ENCODE measurements at places on chromosomes 13 and 19.
A peak's percentile ranks its signal among the peaks of the same experiment; 100 is the strongest.

- DNase-seq = no peak
Measured at GRCh38 chr13:64266024-64266423, 2850.4 kb upstream of the PCDH20 start.

GRCh38 chr19:19533841-19534240 is 4.2 kb upstream of the CILP2 start:
- DNase-seq = no peak

- DNase-seq = no peak
Measured at GRCh38 chr19:54180691-54181091, 7.7 kb upstream of the TMC4 start.

- no peak for DNase-seq
Measured at GRCh38 chr19:17797424-17798201, 2.7 kb downstream of the B3GNT3 start.

DNA sequence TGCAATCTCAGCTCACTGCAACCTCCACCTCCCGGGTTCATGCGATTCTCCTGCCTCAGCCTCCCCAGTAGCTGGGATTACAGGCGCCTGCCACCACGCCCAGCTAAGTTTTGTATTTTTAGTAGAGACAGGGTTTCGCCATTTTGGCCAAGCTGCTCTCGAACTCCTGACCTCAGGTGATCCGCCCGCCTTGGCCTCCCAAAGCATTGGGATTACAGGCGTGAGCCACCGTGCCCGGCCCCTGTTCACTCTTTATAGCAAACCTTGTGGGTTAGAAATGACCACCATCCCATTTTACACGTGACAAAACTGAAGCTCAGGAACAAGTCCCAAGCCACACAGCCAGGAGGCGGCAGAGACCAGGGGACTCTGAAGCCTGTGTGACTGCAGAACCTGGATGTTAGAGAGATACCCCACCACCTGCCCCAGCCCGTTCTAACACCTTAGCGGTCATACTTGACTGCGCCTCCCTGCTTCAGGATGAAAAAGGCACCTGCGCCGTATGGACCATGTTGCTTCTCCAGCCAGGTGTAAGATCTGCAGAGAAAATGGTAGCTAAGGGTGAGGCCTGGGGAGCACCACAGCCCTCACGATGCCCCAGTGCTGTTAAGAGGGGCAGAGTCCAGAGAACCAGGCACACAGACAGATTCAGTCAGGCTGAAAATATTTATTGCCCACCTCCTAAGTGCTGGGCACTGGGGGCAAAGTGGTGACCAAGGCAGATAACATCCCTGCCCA is 3.6 kb downstream of the DMAC2 start:
- DNase-seq = no peak

DNA sequence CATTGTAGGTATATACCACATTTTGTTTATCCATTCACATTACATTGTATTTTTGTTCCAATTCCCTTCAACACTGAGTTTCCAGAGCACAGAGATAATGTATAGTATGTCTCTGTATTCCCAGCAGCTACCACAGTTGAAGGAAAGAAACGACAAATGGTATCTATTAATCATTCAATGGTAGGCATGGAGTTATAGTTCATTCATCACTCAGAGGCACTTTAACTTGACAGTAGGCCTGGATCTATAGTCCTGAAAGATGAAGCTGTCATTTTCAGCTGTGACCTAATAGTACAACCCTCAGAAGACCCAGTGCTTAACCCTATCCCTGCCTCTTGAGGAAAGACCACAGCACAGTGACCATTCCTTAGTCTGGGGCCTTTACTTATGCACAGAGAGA is 163.0 kb upstream of the TMTC4 start:
- no peak for DNase-seq

DNA sequence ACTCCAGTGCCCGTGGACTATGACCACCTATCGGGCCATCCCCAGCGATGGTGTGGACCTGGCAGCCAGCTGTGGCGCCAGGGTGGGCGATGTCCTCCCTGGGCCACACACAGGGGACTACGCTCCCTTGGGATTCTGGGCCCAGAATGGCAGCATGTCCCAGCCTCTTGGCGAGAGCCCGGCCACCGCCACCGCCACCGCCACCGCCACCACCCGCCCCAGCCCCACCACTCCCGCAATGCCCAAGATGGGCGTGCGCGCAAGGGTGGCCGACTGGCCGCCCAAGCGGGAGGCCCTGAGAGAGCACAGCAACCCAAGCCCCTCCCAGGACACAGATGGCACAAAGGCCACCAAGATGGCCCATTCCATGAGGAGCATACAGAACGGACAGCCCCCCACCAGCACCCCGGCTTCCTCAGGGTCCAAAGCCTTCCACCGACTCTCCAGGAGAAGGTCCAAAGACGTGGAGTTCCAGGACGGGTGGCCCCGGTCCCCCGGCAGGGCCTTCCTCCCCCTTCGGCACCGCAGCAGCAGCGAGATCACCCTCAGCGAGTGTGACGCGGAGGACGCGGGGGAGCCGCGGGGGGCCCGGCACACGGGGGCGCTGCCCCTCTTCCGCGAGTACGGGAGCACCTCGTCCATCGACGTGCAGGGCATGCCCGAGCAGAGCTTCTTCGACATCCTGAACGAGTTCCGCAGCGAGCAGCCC is 142.3 kb downstream of the DPF1 start:
- DNase-seq = no peak

- DNase-seq = no peak
Measured at GRCh38 chr19:30590596-30591229, 218.5 kb downstream of the ZNF536 start.

DNA sequence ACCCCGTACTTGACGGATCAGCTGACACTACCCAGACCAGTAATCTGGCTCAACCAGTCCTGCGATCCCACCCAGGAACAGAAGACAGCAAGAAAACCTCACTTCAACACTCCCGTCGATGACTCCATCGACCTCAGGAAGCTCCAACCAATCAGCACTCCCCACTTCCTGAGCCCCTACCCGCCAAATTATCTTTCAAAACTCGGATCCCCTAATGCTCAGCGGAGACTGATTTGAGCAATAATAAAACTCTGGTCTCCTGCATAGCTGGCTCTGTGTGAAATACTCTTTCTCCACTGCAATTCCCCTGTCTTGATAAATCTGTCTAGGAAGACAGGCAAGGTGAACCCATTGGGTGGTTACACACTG is 1.2 kb downstream of the LSM4 start:
- DNase-seq = no peak

DNA sequence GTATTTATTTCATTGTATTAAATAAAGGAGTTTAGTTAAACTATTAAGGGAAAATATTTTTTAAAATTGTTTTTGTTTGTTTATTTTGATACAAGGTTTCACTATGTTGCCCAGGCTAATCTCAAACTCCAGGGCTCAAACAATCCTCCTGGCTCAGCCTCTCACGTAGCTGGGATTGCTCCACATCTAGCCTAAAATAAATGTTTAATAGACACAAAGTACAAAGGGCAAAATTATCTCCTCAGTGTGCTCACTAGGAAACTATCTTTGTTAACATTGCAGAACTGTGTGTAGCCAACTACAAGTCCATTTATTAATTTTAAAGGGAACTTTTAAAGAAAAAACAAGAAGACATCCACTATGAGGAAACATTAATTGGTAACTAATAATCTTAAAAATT is 207.2 kb upstream of the PCDH17 start:
- DNase-seq = no peak

DNA sequence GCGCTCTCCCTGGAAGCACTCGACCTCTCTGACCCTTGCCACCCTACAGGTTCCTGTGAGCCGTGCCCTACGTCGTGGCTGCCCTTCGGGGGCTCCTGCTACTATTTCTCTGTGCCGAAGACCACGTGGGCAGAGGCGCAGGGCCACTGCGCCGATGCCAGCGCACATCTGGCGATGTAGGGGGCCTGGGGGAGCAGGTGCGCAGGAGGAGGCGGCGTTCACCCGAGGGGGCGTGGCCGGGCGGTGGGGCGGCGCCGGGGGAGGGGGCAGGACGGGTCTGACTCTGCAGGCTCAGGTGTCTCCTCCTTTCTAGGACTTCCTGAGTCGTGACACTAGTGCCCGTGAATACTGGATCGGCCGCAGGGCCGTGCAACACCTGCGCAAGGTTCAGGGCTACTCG is 26.4 kb downstream of the CLEC4M start:
- no peak for DNase-seq

DNA sequence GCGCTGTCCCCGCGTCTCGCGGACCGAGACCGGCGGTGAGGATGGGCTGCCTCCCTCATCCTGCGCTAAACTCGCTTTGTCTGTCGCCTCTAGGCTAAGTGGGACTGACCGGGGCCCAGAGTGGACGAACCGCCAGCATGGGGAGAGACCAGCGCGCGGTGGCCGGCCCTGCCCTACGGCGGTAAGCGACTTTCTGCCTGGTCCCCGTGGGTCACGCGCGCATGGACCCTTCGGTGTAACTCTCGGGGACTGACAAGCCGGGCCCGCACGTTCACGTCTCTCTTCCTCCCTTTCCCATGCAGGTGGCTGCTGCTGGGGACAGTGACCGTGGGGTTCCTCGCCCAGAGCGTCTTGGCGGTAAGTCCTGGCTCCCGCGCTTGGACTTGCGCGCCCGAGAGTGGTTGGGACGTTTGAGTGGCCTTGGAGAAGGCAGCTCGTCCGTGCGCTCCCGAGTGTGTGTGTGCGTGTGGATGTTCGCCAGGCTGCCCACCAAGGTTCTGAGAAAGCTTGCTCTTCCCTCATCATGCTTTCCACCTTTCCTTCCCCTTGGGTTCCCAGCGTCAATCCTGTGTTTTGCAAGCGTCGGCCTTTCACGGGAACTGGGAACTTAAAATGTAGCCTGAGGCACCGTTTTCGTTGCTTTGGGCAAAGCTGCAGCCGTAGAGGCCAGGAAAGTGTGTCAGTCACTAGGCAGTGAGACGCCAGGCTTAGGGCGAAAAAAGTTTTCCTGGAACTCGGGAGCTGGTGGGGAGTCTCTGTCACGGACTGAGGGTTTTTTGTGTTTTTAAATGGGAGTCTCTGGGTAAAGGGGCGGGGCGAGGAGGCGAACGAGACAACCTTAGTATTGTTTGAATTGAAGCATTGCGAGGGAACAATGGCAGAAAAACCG is 927 bp downstream of the COL4A2 start:
- peak; percentile 58 for DNase-seq

DNA sequence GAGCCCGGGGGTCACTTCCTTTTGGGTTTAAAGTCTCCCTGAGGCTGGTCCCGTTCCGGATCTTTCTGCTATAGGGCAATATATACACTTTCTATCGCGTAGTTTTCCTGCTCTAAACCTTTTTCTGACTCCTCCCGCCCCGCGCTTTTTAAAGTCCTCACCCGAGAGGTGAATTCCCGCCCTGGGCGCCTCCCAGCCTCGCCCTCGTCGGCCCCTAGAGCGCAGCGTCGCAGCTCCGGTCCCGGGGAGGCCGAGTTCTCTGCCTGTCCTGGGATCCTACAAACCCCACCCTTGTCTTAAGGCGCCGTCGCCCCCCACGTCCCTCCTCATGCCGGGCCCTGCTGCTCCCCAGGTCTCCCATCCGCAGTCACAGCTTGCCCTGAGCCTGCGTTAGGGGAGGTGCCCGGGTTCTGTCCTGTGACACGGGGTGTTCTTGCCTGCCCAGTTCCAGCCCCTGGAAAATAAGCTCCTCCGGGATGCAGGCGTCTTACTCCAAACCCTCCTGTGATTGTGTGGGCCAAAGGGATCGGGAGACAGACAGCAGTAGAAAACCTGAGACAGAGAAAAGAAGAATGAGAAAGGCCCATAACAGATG is 491 bp downstream of the ZNF525 start:
- DNase-seq = peak; percentile 32

DNA sequence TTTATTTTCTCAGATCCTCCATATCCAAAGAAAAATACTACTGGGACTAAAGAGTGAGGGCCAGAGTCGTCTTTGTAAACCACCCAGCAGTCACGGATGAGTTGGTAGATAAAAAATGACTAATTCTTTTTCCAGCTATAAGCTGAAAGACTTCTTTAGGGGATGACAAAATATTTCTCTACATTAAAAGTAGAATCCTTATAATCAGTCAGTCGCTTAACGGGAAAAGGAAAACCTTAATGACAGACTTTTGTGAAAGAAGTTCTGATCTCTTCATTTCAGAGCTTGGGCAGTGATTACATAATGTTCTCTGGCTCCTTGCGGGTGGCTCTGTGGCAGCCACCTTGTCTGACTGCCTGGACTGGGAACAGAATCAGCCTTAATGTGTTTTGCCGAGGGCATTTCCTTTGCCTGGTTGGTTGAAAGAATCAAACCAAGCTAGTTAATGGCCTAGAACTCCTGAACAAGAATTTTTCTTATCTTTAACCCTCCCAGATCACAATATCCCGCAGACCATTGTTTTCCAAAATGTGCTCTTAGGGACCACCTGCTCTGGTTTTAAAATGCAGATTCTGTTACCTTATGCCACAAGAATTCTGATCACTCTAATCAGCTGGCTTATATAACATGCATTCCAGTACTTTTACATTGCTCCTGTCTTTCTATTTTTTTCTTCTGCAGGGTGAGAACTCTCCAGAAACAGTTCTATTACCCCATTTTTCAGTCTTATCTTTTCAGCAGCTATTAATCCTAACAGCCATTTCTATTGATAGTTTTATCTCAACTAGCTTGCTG is 2.5 kb downstream of the ITM2B start:
- peak; percentile 48 for DNase-seq

GRCh38 chr19:15540435-15540834 is 32.1 kb downstream of the CYP4F22 start:
- no peak for DNase-seq

DNA sequence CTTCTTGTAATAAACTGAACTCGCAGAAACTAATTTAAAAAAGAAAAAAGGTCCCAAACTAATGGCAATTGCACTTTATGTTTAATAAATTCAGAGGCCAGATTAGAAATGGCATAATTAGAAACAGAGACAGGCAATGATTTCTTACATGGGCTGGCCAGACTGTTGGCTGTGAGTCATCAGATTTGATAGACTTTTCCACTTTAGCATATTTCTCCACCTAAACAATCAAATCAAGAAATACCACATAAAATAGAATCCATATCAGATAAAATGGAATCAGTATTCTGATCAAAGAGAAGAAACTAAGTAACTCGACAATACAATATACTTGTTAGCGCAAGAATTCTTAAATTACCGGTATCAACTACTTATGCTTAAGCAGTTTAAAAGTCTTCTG is 29.0 kb downstream of the EXOSC8 start:
- no peak for DNase-seq

DNA sequence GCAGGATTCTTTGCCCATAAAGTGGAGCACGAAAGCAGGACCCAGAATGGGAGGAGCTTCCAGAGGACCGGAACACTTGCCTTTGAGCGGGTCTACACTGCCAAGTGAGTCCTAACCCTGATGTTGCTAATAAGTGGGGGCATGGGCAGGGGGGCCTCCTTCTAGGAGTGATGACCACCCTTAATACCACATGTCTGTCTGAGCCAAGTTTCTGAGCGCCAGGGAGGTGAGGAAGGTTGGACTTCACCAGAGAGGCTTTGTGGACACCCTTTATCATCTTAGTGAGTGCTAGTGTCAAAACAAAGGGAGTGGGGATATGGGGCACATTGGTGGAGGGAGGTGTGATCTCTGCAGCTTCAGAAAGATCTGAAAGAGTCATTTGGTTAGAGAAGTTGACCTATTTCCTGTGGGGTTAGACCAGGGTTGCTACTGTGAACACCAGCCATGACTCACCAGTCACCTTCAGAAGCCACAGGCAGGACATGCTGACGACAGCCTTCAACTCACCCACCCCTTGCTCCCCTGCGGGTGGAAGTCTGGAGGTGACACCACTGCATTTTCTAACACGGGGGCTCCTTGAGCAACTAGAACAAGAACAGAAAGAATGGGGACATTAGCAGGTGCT is 8.8 kb downstream of the ALOX5AP start:
- DNase-seq = no peak

GRCh38 chr13:47481536-47481935 is 519.5 kb downstream of the SUCLA2 start:
- no peak for DNase-seq

Data from left ventricle myocardium superior (tissue), 1 donor.